GM19239 (cell line): ENCODE measurements at places on chromosomes 4 and X.

GRCh38 chr4:150038335-150039076 is 39.7 kb upstream of the DCLK2 start:
- no peak for DNase-seq

DNA sequence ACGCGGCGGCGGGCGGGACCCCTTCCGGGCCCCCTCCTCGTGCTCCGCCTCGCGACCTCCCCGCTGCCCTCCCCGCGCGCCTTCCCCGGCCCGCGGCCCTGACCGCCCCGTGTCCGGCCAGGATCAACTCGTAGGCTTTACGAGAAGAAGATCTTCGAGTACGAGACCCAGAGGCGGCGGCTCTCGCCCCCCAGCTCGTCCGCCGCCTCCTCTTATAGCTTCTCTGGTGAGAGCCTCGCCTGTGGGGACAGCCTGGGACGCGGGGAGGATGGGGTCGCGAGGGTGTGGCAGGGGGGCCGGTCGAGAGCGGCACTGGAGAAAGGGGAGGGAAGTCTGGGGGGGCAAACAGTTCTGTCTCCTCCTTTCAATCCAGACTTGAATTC is 465 bp downstream of the EMD start:
- DNase-seq: no peak

- no peak for DNase-seq
These were observed 164.4 kb upstream of the RAPGEF2 start for GRCh38 chr4:158938220-158939044.

GRCh38 chrX:107718156-107718621 is 57.4 kb downstream of the TSC22D3 start:
- no peak for DNase-seq

- no peak for DNase-seq
These were observed 29.1 kb downstream of the ZNF185 start for GRCh38 chrX:152926923-152927322.

DNA sequence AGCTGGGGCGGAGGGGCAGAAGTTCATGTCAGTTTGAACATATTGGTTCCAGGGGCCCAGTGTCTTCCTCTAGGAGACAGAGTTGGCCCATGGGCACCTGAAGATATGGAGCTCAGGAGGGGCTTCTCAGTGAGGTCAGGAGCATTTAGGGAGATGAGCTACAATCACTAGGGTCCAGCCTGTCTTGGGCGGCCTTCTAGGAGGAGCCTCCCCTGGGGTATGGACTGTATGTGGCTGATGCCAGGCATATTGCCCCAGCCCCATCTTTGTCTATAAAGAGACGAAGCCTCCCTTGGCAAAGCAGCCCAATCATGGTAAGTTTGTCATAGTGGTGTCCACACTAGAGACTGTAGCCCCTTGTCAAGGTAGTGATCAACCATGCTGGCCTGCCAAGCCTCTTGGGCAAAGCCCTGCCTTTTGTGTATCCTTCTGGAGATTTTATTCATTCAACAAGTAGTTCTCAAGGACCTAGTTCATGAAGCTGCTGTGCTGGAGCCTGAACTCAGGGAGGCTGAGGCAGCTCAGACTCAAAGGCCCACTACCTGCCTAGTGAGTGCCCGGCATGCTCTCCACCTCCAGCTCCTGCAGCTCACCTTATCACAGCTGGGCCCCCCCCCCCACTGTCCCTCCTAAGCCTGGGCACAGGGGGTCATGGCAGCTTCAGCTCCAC is 5.4 kb upstream of the CNGA2 start:
- DNase-seq: no peak

GRCh38 chr4:48193921-48194468 is 59.9 kb upstream of the TXK start:
- no peak for DNase-seq

GRCh38 chrX:22276781-22277180 is 4.1 kb downstream of the CBLL2 start:
- no peak for DNase-seq

GRCh38 chrX:93741811-93742210 is 67.8 kb downstream of the FAM133A start:
- no peak for DNase-seq

DNA sequence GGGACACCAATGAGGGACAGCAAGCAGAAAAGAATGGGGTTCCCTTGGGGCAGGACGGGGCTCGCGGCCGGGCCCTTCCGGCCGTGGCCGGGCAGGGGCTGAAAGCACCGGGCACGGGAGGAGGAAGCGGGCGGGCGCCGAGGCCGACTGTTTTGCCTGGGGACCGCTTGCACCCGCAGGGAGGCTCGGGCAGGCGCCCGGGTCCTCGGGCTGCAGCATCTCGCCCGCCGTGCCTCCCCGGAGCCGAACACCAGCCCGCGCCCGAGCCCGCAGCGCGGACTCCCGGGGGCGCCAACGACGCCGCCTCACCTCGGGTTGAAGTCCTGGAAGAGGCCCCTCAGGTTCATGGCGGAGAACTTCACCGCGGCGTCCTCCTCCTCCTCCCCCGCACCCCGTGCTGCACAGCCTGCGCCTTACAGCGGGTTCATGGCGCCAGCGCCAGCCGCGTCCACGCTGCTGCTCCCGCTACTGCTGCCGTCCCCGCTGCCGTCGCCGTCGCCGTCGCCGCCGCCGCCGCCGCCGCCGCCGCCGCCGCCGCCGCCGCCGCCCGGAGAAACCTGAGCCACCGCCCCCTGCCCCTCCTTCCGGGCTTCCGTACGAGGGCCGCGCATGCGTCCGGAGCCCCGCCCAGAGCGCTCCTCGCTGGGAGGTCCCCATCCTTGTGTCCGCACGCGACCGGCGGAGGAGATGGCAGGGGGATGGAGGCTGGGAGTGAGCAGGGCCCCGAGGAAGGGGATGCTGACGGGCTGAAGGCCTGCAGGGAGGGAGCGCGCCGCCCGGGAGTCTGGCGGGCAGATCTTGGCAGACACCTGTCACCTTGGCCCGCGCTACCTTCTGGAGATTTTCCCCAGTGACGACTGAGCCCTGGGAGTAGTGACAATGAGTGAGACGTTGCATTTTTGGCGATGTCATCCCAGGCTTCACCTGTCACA is at the start of gene TMEM185A:
Gene TMEM185A, minus strand, starts transcription at position 559 of the 932 bp plus-strand sequence. Its CDS starts 212 bp downstream, at position 347.
- DNase-seq: peak; percentile 37

GRCh38 chr4:168321006-168321405 is 2.5 kb upstream of the DDX60 start:
- no peak for DNase-seq

DNA sequence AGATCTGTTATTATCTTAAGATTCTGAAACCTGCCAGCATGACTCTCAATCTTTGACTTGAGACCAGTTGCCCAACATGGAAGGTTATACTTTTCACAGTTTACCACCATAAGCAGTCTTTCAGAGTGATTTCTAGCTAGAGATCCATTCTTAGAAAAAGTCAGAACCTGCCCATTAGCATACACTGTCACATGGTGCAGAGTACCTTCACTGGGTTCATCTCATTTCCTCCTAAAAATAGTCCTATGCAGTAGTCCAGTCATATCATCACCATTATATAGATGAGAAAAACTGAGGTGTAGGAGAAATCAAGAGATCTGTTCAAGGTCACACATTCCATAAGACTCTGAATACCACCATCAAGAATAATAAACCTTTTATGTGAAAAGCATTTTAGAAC is 153.6 kb downstream of the AR start:
- DNase-seq: no peak

DNA sequence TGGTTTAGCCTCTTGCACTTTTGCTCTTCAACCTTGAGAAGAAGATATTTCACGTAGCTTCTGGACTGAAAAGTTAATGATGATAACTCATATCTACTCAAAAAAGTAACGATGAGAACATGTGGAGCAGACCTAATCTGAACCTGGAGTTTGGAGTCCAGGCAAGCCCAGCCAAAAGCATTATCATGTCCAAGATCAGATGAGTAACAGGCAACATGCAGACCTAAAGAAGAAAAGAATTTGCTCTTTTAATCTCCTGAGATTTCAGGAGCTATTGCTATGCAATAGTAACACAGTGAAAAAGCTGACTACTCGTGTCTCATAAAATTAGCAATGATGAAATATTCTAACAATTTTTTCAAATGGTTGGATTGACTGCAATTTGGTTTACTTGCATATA is 21.8 kb upstream of the PPA2 start:
- DNase-seq: no peak

DNA sequence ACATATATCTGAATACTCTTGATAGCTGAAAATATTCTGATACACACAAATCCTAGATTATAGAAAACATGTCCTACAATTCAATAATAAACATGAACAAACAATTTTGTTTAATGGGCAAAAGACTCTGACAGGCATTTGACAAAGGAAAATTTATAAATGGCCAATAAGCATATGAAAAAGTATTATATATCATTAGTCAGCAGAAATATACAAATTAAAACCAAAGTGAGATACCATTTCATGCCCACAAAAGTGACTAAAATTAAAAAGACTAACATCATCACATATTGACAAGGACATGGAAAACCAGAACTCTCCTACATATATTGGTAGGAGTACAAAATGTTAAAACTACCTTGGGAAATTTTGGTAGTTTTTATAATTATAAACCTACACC is 2.7 kb upstream of the MAPK10 start:
- no peak for DNase-seq

DNA sequence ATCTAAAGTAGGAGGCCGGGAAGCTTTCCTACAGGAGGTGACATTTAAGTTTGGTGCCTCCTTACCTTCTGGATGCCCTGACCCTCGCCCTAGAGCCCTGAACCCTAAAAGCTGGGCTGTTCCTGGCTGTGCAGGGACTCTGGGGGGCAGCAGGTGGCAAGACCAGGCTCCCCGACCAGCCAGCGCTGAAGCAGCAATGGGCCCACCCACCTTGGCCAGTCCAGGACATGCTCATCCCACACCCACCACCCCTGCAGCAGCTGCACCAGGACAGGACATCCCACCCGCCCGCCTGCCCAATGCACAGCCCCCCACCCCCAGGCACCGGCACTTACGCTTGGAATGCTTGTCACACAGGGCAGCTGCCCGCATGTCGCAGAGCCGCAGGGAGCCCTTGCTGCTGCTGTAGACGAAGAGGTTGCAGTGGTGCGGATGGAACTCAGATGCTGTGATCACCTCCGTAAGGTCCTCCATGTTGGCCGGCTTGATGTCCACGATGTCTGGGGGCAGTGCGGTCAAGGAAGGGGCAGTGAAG is 77.9 kb downstream of the WFS1 start:
- DNase-seq: no peak

GRCh38 chrX:142040906-142041305 is 137.2 kb downstream of the MAGEC1 start:
- no peak for DNase-seq

DNA sequence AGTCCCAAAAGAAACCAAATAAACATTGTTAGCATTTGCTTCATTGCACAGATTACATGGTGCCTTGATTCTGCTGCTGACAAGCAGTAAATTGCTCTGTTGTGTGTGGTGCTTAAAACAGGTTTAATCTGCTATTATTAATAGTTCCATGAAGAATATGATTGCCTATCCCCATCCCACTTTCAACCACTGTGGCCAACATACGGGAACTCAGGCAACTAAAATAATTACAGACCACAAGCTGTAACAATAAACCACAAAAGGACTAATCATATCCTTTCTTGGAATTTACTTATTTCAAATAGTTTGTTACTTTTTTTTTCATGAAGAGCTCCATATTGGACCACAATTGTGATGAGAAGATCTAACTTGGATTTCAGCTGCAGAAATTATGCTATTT is 131.5 kb downstream of the PACRGL start:
- no peak for DNase-seq

DNA sequence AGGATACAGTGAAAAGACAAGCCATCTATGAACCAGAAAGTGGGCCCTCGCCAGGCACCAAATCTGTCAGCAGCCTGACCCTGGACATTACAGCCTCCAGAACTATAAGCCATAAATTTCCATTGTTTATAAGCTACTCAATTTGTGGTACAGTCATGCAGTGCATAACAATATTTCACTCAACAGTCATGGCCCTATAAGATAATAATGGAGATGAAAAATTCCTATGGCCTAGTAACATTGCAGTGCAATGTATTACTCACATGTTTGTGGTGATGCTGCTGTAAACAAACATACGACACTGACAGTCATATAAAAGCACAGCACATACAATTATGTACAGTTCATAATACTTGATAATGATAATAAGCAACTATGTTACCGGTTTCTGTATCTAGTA is 17.1 kb upstream of the TLR1 start:
- DNase-seq: no peak

- peak; percentile 82 for DNase-seq
These were observed at the start of gene CD99 for GRCh38 chrX:2690856-2691542. TSS of gene CD99 (plus strand) at chrX:2691295. CDS start at chrX:2691361, 66 bp downstream.

GRCh38 chr4:138405934-138406567 is 163.9 kb upstream of the SLC7A11 start:
- DNase-seq: no peak

DNA sequence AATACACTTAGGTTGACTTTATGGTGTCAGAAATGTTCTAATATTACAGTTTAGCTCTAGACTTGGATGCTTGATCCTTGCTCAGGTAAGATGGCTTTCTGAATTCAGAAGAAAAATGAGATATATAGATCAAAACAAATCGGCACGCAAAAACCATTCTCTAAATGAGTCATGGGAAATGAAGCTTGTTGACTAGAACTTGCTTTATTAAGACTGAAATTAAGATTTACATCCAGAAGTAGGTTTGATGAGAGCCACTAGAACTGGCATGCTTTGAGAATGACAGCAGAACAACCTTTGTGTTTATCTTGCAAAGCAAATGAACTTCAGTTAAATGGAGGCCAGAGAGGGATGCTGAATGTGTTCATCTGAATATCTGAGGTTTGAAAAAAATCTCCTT is 304.9 kb upstream of the KLF3 start:
- DNase-seq: no peak

DNA sequence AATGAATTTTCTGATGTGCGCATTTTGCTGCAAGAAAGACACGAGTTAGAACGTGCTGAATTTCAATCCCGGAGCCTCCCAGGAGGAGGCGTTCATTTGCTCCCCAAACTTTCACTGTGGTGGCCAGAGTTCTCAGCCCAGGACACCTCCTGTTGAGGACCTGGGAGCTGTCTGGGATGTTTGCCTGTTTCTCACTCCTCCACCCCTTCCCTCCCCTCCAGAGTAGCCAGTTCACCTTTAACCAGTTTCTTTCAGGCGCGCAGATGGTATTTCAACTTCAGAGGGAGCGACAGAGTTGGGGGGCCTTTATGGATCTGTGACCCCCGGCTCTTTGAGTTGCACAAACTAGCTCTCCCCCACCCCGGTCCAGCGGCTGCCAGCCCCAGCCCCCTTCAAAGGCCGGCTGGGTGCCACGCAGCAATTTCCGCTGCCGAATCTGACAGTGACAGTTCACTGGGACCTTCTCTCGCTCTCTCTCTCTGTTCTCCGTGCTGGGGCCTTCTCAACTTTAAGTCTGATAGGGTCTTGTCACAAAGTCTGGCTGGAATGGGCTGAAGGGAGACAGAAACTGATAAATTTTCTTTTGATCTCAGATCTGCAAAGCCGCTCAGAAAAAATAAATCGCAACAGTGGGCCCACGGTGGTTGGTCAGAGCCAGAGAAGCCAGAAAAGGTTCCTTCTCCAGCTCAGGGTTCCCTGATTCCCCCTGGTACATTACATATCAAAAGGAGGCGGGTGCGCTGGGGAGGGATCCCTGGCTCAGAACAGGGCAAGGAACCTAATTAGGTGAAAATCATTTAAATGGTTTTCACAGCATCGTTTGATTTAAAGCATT is 100.0 kb upstream of the STX18 start:
- no peak for DNase-seq

GRCh38 chr4:20813700-20814099 is 113.4 kb downstream of the PACRGL start:
- DNase-seq: no peak

- DNase-seq: no peak
These were observed 50.4 kb upstream of the KDR start for GRCh38 chr4:55175779-55176231.
